ENCODE measurements at places on chromosomes 1 and 21.

GRCh38 chr1:111904478-111905218 is 84.8 kb downstream of the KCND3 start:
- DNase-seq = peak; percentile 85

- DNase-seq = no peak
These were observed 135.7 kb upstream of the ZC3H12A start for GRCh38 chr1:37338658-37339057.

- DNase-seq = no peak
These were observed 7.2 kb upstream of the TACSTD2 start for GRCh38 chr1:58584082-58584895.

GRCh38 chr1:198168227-198168626 is 11.4 kb downstream of the NEK7 start:
- DNase-seq = no peak

DNA sequence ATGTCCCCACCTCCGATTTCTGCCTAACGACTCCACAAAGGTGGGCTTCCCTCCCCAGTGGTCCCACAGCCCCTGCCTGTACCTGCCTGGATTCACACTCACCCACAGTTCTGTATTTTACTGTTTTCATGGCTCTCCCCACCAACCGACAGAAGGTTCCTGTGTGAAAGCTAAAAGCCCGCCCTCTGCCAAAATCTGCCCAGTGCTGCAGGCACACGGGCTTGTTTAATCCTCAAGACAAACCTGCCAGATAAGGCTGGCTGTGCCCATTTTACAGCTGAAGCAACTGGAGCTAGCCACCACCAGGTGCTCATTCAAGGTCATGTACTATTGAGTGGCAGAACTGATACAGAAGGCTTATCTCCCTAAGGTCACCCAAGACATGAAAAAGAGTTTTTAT is 114.5 kb downstream of the HIVEP3 start:
- DNase-seq = no peak
